IPS DF 19.7 (cell line): ENCODE measurements at places on chromosomes 4 and X.

- no peak for DNase-seq
These were observed 40.0 kb upstream of the IRF2 start for GRCh38 chr4:184514121-184514988.

GRCh38 chrX:79477691-79478090 lies 110.6 kb upstream of the ITM2A start:
- DNase-seq = no peak

DNA sequence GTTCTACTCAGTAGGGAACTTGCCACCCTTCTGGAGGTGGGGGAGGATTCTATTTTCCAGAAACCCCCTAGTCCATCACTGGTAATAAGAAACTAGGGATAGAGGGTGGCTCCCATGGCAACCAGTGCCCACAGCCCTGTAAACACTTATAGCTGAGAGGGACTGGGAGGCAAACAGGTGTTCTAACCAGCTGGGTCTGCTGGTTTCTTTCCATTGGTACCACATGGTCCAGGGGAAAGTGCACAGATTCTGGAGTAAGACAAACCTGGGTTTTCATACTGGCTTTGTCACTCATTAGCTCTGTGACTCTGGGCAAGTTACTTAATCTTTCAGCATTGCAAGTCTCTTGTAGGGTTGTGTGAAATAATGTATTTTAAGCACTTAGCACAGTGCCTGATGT lies 26.9 kb downstream of the IGSF1 start:
- no peak for DNase-seq

GRCh38 chr4:101156619-101157310 lies 190.6 kb downstream of the PPP3CA start:
- DNase-seq = no peak

DNA sequence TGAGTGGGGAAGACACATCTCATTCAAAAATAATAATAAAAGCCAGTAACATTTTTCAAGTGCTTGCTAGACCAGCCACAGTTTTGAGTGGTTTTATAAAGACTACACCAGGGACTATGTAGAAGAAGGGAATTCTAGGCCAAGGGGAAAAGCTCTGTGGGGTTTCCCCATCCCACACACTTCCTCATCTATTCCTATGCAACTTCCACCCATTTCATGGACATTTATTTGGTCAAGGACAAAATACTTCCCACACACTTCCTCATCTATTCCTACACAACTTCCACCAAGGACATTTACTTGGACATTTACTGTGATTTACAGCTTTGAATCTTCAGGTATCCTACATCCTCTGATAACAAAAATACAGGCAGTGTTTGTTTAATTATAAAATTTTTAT lies 86.5 kb upstream of the KLF3 start:
- DNase-seq = no peak

DNA sequence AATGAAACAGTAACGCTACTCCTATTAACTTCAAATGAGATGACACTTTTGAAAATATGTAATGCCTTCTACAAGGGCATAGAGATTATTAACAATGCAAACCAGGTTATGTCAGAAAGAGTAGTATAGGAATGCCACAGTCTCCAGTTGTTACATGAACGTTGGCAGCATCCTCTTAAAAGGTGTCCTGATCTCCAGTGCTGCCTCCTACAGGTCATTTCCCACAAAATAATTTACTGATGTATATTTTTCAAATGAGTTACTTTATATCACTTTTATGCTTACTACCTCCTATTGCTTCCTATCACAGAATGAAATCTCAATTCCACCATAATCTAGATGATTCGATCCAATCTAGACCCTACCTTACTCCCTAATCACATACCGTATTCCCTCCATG lies 195.2 kb upstream of the EPHA5 start:
- no peak for DNase-seq

- no peak for DNase-seq
These were observed 10.6 kb downstream of the SYTL4 start for GRCh38 chrX:100721328-100721727.

DNA sequence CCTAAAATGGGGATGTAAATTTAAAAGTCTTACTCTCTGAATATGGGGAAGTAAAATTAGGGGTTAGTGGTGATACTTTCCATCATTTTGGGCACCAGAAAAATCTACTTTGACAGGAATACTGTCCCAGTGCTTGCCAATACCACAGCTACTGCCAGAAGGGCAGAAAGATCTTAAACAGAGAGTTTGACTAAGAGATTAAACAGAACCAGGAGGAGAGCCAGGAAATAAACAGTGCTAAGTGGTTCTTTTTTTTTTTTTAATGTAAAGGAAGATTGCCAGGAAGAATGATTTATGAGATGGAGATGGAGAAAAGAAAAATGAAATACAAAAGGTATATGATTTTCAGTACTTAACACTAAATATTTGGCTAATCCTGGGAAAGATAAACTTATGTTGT lies 126.8 kb downstream of the RTL3 start:
- DNase-seq = no peak

GRCh38 chr4:168357941-168358340 lies 39.4 kb upstream of the DDX60 start:
- no peak for DNase-seq

GRCh38 chr4:3287972-3288570 lies 4.8 kb upstream of the RGS12 start:
- no peak for DNase-seq

DNA sequence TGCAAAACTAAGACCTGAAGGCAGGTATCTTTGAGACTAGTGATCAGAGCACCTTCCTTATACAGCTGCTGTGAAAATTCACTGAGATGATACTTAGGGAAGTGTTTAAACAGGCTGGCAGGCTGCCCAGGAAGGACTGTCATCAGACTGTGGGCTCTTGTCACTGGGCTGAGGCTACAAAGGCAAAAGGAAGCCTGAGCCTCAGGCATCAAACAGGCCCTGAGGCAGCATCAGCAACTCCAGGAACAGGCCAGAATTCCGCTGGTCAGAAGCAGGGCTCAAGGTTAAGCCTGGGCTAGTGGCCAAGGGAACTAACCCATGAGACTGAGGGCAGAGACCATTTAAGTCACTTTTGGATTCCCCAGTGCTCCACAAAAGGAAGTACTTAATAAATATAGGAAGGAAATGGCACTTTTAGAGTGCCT lies 12.8 kb downstream of the PJA1 start:
- DNase-seq = no peak

- no peak for DNase-seq
These were observed 87.1 kb downstream of the SLIT2 start for GRCh38 chr4:20338841-20339240.

GRCh38 chr4:22460266-22460665 lies 55.6 kb downstream of the ADGRA3 start:
- DNase-seq = no peak

DNA sequence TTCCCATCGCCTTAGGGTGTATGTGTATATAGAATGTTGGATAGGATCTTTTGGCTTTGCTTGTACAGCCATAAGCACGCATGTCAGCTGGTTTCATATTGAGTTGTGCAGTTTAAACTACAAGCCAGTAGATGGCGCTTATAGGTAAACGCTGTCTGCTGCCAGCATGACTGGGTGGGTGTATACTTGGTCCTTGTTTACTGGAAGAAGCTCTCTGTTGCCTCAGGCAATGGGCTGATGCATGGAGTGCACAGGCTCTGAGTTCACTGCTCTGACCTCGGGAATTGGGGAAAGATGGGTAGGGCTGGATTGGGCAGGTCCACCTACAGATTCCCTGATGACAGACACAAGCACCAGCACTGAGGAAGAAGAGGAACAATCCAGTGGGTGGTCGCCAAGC lies 831.5 kb downstream of the STIM2 start:
- DNase-seq = no peak

- no peak for DNase-seq
These were observed 375.8 kb upstream of the CXorf51B start for GRCh38 chrX:146433771-146434170.

DNA sequence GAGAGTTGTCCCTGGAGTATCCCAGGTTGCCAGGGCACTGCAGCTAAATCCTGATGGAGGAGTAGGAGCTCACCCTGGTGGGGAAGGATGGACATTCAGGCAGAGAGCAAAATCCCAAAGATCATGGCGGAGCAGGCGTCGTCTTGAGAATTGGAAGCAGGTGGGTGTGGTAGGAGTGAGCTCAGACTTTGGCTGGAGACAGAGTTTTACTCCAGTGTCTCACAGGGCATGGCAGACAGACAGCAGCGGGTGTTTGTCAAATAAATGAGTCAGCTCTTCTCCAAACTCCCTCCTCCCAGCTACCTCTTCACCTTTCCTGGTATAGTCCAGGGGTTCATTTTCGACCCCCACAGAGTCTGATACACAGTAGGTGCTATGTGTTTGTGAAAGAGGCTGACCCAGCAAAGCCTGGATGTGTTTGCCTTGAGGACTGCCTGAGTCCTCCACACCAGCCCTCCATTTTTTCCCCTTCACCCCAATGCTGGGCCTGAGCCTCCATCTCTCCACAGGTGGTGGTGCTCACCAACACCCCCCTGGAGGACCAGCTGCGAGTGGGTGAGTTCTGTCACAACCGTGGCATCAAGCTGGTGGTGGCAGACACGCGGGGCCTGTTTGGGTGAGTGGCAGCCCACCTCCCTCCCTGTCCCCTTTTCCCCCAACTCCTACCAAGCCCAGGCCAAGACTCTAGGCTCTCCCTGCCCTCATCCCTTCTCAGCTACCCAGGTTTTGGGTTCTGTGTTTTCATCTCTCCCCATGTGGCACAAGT lies 6.9 kb downstream of the UBA1 start:
- DNase-seq = no peak

GRCh38 chr4:98627531-98628257 lies 30.7 kb downstream of the TSPAN5 start:
- DNase-seq = no peak

DNA sequence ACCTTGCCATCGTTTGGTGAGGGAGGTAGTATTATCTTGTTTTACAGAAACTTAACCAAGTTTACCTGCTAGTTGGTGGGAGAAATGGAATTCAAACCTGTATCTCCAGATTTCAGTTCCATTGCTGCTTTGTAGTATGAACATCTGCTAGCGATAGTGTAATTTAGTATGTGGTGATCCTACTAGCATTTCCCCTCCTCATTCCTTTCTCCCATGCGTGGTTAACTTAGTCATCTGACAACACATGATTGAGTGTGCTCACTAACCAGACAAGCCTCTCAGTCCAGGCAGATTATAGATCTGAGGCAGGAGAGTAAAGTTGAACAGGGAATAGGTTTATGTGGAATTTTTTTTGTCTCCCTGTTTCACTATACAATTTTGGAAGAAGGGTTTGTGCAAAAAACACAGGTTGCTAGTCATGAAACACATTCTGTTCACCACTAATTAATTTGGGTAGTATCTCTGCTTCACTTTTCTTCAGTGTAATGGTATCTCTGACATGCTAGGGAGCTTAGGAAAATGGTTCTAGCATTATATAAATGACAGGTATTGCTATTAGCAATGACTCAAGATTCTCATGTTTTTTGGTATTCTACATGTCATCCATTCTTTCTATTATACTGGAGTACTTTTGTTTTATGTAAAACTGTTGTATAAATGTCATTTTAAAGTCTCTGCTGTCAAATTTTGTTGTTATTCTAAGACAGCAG lies 21.7 kb downstream of the RBPJ start:
- no peak for DNase-seq

GRCh38 chr4:38785901-38786402 lies 3.2 kb upstream of the TLR10 start:
- no peak for DNase-seq

GRCh38 chr4:136873555-136873954 lies 658.7 kb downstream of the PCDH18 start:
- DNase-seq = no peak

GRCh38 chr4:119781044-119781443 lies 152.4 kb upstream of the PDE5A start:
- DNase-seq = no peak

DNA sequence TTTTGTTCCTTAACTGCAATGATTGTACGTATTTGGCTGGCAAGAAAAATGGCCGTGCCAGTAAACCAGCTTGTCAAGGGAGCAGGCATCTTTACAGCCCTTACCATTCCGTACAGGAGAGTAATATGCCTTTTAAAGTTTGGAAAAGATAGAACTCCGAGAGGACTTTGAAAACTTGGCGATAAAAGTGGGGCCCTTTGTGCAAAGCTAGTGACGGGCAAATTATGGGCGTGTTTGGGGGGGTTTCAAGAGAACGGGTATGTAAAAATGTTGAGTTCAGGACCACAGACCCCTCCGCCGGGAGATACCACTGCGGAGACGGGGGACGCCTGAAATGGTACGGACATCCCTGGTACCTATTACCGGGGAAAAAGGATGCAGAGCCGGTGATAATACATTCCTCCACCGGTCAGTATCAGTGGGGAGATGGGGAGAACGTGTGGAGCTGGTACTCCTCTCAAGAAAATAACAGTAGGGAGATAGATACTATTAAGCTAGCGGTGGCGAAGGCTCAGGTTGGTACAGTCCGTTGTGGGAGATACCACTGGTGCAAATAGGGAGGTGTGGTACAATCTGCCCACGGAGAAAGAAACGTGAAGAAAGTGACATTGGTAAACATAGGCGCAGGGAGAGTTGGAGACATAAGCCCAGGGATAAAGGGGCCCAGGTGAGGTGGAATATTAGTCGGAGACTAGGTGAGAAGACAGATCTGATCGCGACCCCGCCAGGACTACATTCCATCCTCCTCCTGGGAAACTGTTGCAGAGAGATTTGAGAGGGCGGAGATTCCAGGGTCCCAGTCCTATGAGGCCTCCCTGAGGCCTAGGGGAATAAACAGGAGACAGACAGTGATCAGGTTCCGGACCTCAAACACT lies 14.5 kb downstream of the SPACA5 start:
- DNase-seq = no peak

- no peak for DNase-seq
These were observed 776 bp downstream of the PABPC4L start for GRCh38 chr4:134200811-134201215.

GRCh38 chr4:15164571-15164970 lies 162.3 kb downstream of the CPEB2 start:
- DNase-seq = no peak

DNA sequence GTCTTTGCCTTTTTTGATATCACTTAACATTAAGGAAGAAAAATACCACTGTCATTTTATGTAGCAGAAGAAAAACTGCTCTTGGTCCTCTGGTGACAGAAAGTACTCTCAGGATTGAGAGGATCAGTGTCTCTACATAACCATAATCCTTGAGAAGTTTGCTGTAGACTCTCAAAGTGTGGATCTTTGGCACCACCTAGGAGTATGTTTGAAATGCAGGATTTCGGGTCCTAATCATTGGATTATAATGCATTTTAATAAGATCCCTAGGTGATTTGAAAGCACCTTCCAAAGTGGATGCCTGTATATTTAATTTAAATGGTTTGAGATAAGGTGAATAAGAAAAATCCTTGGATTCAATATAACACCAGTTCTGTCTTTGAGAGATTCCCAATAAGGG lies 23.2 kb downstream of the MOB1B start:
- DNase-seq = no peak

GRCh38 chrX:121579016-121579760 lies 531.8 kb downstream of the GLUD2 start:
- DNase-seq = no peak
